ENCODE measurements at places on chromosomes 6 and 20.

GRCh38 chr6:166752097-166752496 lies 125.0 kb upstream of the RPS6KA2 start:
- DNase-seq, result no peak

DNA sequence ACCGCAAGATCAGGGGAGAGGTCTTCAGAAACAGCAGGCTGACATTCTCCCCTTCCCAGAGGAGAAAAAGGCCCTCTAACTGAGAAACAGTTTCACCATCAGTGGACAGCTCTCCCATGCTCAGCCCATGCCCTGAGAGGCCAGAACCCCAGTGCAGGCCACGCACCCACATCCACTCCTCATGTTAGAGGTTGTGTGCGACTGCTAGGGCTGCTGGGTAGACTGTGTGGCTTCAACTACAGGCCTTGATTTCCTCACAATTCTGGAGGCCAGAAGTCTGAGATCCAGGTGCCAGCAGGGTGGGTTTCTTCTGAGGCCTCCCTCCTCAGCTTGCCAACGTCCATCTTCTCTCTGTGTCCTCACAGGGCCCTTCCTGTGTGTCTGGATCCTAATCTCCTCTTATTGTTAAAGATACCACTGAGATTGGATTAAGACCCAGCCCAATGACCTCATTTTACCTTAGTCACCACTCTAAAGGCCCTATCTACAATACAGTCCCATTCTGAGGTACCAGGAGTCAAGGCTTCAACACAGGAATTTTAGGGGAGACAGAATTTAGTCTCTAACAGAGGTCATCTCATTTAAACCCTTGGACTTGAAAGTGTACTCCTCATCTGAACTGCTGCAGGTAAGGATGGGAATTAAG lies 67.7 kb upstream of the CD93 start:
- DNase-seq, result no peak

DNA sequence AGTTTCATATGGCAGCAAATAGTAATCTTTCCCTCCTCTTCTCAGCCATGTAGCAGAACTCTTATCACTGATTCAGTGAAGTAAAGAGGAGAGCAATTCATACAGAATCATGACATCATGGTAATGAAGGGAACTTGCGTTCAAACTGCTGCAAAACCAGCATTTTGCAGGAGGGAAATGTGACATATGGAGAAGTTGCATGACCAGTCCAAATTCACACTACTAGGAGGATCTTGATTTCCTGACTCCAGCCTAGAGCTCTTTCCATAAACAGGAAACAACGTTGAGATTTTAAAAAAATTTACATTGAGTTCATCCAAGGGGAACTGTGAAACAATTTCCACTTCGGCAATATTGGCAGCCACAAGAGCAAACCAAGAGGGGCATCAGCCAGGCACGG lies 63.8 kb downstream of the MBOAT1 start:
- DNase-seq, result no peak

- no peak for DNase-seq
Observed at GRCh38 chr6:148578489-148578814, 168.4 kb upstream of the UST start.

GRCh38 chr20:36487069-36487468 lies 54.2 kb upstream of the MYL9 start:
- DNase-seq, result no peak

- no peak for DNase-seq
Observed at GRCh38 chr6:163730246-163731210, 316.0 kb downstream of the QKI start.

DNA sequence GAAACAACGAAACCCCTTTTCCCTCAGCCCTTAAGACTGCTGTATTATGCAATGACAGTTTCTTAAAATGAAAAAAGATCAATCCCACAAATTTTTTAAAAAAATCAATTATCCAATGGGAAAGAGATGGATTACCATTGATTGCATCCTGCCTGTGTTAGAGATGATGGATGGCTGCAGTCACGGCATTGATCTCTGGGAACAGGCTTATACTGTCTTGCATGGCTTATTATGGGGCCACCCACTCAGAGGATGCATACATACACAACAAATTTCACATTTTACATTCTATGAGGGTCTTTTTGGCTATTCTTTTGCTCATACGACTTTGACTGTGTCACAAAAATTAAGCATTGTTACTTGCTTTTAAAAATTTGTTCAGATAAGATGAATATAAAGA lies 724.3 kb downstream of the HDGFL1 start:
- no peak for DNase-seq

DNA sequence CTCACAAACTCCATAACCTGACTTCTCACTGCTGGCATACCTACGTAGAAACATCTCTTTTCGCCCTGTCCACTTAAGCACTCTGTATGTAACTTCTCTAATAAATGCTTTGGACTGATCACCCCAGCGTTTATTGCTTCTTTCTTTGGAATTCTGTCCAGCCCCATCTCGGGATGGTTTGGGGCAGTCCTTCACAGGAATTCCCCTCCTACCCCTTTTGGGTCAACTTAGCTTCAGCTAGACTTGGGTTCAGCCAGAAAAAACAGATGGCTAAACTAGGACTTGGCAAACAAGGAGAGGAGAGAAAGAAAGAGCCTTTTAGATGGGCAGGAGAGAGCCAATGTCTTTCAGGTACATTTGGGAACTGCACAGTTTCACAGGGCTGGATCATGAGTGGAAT lies 3.9 kb upstream of the LTV1 start:
- no peak for DNase-seq

- DNase-seq, result no peak
Observed at GRCh38 chr6:166289207-166290060, 18.8 kb downstream of the PRR18 start.

DNA sequence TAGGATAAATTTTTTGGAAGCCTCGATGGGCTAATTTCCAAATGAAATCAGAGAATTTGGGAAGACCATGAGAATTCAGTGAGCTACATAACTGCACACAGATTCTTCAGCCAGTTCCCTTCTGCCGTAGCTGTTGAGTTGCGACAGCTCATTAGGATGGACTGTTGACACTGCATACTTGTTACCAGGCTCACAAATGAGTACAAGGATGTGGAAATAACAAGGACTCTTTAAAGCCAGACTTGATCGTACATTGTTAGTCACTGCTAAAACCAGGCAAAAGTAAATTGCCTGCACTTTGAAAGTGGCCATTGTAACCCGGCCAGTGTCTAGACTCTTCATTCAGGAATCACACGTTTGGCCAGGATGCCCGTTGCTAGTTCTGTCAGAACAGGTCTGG lies 37.0 kb downstream of the NDUFAF5 start:
- no peak for DNase-seq

DNA sequence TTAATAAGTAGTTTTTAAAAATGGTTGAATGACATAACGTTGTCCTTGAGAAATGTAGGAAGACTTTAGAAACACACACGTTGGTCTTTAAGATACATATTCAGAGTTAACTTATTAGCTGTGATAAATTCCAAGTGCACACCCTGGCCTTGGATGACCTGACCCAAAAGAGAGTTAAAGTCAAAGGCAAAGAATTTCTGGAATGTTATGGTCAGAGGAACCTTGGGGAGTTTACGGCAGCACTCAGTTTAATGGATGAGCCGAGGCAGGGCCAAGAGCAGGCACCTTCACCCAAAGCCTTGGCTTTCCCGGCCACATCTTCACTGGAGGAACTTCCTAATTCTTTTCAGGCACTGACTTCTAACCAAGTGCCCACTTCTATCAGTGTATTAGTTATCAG lies 200.5 kb downstream of the SMOC2 start:
- DNase-seq, result no peak

DNA sequence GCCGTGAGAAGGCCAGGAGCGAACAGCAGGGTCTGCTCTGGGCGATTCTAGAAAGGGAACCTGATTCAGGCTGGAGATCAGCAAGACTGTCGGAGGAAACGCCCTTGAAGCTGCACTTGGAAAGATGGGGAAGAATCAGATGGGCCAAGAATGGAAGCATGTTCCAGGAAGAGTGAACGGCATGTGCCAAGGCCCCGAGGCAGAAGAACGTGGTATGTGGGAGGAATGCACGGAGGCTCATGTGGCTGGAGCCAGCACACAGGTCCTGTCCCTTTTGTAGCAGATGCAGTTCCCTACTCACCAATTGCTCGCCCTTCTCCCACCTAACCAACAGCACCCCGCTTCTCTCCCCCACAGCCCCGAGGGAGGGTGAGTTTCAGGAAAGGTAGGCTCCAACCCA lies 180.6 kb downstream of the TFAP2C start:
- DNase-seq, result no peak

DNA sequence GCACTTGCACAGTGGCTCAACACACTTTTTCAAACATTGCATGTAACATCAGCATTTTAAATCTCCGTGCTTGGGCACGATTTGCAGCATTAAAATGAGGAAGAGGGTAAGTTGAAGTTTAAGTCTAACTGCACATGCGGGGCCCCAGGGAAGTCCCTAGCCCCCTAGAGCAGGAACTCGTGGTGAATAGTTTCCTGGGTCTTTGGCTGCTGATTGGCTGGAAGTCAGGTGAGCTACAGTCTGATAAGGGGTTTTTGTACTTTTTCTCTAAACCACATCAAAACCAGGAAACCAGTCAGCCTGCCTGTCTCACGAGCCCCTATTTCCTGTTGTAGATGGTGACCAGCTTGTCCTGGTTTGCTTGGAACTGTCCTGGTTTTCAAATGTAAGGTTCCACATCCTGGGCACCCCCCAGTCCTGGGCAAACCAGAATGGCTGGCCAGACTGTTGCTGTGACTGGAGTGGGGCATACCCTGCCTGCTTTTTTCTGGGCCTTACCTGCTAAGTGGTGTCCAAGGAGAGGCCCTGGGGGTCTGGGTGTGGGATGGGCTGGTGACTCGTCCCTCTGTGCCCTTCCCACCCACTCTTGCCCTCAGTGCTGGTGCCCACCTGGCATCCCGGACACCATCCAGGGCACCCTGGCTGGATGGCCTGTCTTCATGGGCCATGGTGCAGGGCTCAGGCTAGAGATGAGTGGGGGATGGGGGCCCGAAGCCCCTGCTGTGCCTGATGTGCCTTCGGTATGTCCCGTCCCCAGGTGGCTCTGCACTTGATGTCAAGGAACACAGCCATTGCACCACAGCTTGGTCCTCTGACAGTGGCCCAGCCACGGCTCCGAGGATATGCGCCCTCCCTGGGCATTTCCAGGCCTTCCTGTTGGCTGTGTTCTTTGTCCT lies 31.8 kb downstream of the SUN5 start:
- no peak for DNase-seq

DNA sequence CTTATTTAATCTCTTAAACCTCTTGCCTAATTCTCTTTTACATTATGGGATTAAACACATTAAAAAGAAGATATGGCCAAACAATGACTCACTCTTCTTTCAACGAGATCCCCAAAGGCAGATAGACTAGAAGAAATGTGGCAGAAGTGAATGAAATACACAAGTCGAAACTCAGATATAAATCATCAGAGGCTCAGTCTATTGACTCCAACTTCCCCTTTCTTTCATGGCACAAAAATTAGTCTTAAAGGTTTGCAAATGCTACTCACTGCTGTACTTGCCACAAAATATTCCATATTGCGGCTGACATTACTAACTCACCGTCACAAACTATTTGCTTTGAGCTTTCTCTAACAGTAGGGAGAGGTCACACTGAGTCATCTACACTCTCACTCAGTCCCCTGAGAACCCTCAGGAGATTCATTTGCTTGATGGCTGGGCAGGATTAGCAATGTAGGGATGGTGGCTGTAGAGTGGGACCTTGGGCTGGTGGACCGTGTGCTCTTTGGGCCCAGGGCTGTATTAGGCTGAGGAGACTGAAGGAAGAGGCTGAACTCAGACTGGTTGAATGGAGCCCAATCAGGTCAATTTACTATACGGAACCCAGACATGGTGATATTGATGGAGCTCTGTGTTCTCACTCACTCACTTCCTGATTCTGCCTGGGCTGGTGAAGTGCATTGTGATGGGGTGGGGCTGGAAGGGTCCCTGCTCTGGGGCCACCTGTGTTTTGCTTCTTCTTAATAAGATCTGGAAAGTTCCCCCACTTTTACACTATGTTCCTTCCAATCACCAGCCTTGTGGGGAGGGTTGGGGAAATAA lies 42.8 kb upstream of the UBR2 start:
- DNase-seq, result no peak

GRCh38 chr20:16352321-16352720 lies 220.9 kb downstream of the KIF16B start:
- no peak for DNase-seq

DNA sequence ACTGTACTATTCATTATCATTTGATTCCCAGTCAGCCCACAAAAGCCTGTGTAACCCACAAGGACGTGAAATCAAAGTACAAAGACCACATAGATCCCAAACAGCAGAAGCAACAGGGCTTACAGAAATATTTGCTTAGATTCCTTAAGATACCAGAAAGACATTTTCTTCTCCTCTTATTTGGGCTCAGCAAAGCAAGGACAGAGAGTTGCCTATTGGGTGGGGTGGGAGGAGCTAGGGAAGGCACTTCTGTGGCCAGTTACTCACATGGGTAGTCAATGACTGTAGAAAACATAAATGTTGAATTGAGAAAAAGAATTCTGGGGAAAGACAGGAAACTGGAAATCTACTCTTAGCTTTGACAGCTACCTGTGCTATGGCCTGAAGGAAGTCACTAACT lies 19.8 kb downstream of the PDE7B start:
- DNase-seq, result no peak

DNA sequence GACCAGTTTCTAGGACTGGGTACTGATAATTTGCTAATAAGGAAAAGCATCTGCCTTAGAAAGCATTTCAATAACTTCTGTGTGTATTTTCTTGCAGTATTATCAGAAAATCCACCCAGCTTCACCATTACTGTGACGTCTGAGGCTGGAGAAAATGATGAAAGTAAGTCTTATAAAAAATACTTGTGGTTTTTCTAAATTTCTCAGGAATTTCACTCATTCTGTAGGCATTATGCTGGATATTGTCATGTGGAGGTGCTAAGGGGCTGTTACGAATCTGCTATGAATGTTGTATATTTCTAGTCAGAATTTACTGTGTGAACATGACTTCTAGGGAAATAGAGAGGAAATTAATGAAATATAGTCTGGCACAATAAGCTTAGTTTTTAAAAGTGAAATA lies 8.9 kb downstream of the RWDD1 start:
- DNase-seq, result no peak

GRCh38 chr6:42295181-42295580 lies 77.5 kb upstream of the MRPS10 start:
- no peak for DNase-seq

GRCh38 chr6:98156580-98156979 lies 677.8 kb upstream of the POU3F2 start:
- DNase-seq, result no peak

GRCh38 chr6:20237677-20238460 lies 25.6 kb upstream of the MBOAT1 start:
- DNase-seq, result no peak
